Fibroblast of skin of abdomen (primary cell): ENCODE measurements at places on chromosomes 3 and 15.

- no peak for DNase-seq
Measured at GRCh38 chr3:46993292-46993691, 13.8 kb downstream of the NBEAL2 start.

DNA sequence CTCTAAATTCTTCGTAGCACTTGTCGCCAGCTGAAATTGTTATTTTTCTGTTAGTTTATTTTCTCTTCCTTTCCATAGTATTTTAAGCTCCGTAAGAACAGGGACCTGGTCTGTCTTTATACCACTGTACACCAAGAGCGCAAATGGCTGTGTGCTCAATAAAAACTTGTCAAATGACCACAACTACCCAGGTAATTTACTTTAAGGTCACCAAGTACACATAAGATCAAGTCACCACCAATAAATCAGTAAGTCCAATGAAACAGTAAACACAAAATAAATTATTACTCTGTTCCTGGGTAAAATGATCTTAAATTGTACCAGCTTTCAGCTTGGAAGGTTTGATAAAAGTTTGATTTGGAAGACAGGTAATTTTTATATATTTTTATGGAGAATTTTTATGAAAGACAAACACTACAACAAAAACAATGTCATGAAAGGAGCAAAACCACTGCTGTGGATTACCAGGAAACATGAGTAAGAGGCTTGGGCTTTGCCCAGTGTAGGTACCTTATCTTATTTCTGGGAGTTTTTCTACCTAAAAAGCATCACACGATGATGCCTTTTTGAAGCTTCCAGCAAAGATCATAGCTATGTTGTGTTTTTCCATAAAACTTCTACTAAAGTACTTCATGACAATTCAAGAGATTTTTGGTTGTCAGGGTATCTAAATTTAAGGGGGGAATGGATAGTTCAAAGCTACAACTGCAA lies 406.8 kb downstream of the SHQ1 start:
- no peak for DNase-seq

GRCh38 chr3:42229266-42229941 lies 36.6 kb downstream of the CCK start:
- DNase-seq = no peak

- no peak for DNase-seq
Measured at GRCh38 chr15:42392309-42393024, 33.2 kb downstream of the CAPN3 start.

DNA sequence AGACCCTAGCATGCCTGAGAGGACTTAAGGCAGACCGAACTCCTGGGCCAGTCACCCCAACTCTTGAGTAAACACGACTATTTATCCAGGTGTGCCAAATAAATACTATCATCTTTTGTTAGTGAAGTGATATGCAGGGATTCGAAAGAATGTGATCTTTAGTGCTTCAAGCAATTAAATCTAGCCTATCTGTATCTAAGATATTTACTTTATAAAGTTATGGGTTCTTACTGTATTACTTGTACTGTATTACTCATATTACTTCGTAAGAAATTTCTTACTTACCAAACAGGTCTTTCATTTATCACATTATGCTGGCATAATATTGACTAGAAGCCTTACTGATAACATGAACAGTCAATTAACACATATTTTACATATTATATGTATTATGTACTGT lies 211.6 kb upstream of the NECTIN3 start:
- DNase-seq = no peak
